ENCODE measurements at places on chromosomes 1 and 21. TPM values are rescaled to one million over a fixed set of nuclear protein-coding genes. Genes with fewer than 3 reads are reported as not detected.
A peak's percentile ranks its signal among the peaks of the same experiment; 100 is the strongest.

- H3K27me3 ChIP-seq, result no peaks in the 10 kb centered on the region
- DNase-seq, result no peak
- H3K4me1 ChIP-seq, result no peaks in the 10 kb centered on the region
- H3K4me3 ChIP-seq, result no peak overlapping the region
- H3K36me3 ChIP-seq, result no peaks in the 10 kb centered on the region
- H3K27ac ChIP-seq, result no peak overlapping the region
Measured at GRCh38 chr1:215484171-215484939, 82.7 kb upstream of the KCTD3 start.

DNA sequence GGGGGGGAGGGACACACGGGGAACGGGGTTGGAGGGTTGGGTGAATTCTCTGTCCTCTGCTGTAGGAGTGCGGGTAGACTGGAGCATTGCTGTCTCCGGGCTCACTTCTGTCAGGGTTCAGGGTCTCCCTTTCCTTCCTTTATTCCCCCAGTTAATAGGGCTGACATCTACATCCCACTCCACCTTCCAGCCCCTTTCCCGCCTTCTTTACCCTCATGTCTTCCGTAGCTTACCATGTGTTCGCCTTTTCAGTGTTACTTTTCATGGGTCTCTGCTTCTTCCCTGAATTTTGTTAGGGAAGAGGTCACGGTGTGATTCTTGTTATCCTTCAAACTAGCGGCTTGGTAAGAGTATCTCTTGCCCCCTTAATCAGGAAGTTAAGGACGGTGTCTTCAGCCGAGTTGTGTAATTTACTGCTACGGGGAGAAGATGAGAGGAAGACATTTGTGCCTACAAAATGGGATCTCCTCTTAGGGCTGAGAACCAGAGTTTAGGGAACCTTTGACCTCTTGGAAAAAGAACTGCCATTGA is 917 bp downstream of the RAP1A start:
- no peak for DNase-seq
- no peaks in the 10 kb centered on the region for H3K36me3 ChIP-seq
- peak overlapping the region; percentile 6 for H3K27ac ChIP-seq
- peak overlapping the region; percentile 54 for H3K4me3 ChIP-seq
- peaks cover 12% of the 10 kb centered on the region for H3K4me1 ChIP-seq
- H3K27me3 ChIP-seq, result no peaks in the 10 kb centered on the region

DNA sequence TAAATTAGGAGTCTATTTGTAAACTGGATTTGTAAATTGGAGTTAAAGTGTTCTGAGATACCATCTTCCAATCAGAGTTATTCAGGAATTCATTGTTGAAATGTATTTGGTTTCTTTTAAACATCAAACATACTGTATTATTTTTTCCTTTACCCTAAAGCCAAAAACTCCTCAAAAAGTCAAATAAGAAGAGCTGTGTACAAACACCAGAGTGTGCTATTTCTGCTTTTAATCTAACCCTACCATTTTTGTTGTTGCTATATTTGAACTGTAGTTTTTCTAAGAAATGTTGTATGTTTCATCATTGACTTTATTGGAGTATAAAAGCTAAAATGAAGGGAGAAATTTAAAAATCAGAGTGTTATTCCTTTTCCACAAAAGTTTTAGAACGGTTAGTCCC is 35.8 kb downstream of the SLC30A7 start:
- peaks cover 11% of the 10 kb centered on the region for H3K36me3 ChIP-seq
- no peaks in the 10 kb centered on the region for H3K4me1 ChIP-seq

DNA sequence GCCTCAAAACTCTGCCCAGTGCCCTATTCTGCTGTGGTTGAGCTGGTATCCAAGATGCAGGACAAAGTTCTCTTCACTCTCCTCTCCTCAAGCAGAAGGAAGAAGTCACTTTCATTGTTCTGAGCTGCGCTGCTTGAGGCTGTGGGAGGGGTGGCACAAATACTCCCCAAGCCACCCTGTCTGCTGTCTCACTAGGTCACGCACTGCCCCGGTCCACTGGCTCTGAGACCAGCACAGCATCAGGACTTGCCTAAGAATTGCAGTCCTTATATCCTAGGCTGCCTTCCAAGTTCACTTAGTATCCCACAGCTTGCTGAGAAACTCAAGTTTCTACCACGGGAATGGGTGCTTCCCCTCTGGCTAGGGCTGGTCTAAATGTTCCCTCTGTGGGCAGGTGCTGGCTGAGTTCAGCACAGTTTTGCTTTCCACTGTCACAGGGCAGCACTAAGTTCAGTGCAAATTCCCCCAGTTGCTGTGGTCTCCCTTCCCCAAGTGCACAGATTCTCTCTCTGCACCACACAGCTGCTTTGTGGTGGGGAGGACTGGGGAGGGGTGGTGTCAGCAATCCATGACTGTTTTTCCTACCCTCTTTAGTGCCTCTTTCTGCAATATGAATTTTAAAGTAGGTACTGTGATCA is 32.4 kb downstream of the SLC9C2 start:
- H3K4me3 ChIP-seq, result no peak overlapping the region
- no peak for DNase-seq
- no peaks in the 10 kb centered on the region for H3K27me3 ChIP-seq
- H3K36me3 ChIP-seq, result no peaks in the 10 kb centered on the region
- no peak overlapping the region for H3K27ac ChIP-seq

- no peaks in the 10 kb centered on the region for H3K36me3 ChIP-seq
- H3K27me3 ChIP-seq, result no peaks in the 10 kb centered on the region
- no peak overlapping the region for H3K4me3 ChIP-seq
- H3K4me1 ChIP-seq, result peaks cover 7% of the 10 kb centered on the region
- no peak overlapping the region for H3K27ac ChIP-seq
- DNase-seq, result no peak
Measured at GRCh38 chr1:54415533-54415932, 9.3 kb upstream of the SSBP3 start.

OR2T33 gene
- total RNA-seq, result not detected

- DNase-seq, result peak; percentile 88
- H3K36me3 ChIP-seq, result no peaks in the 10 kb centered on the region
- no peak overlapping the region for H3K27ac ChIP-seq
- H3K4me1 ChIP-seq, result peaks cover 54% of the 10 kb centered on the region
- no peak overlapping the region for H3K4me3 ChIP-seq
Measured at GRCh38 chr1:1432951-1433803, 2.3 kb upstream of the VWA1 start.

RAB25 gene
- 2.4 TPM for total RNA-seq

DNA sequence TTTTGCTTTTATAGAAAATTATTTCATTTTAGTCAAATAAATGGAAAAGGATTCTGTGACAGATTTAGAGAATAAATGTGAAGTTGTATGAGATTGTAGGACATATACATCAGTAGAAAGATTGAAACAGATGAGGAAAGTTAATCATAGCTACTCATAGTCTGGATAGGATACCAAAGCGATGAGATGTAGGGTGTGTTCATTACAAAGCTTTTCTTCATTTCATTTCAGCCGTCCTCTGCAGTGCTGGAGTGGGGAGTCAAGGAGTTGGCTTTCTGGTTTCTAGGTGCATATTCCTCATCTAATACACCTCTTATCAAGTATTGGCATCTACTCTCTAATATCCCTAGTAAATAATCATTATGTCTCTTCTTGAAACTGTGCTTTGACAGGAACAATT is 149.5 kb upstream of the NEGR1 start:
- no peaks in the 10 kb centered on the region for H3K4me1 ChIP-seq
- DNase-seq, result no peak
- no peak overlapping the region for H3K27ac ChIP-seq
